Epithelial cell of alveolus of lung (primary cell): ENCODE measurements at places on chromosomes 6 and 20. TPM values are rescaled to one million over a fixed set of nuclear protein-coding genes. Genes with fewer than 3 reads are reported as not detected.

DNAH8 gene
- not detected in 2 replicates for total RNA-seq

OOEP gene
- 0.78 TPM in 1 of 2 replicates, not detected in the other for total RNA-seq

CDSN gene
- total RNA-seq: 0.13 TPM in 1 of 2 replicates, not detected in the other

KATNA1 gene
- 16.0 and 19.7 TPM in 2 replicates for total RNA-seq

SLCO4A1 gene
- total RNA-seq: not detected in 2 replicates

PCK1 gene
- 0.48 TPM in 1 of 2 replicates, not detected in the other for total RNA-seq

C6orf141 gene
- total RNA-seq: 1.6 and 3.2 TPM in 2 replicates

HRH3 gene
- total RNA-seq: not detected in 2 replicates

FOXS1 gene
- 1.7 TPM in 1 of 2 replicates, not detected in the other for total RNA-seq

GPX6 gene
- total RNA-seq: not detected in 2 replicates

ZNF165 gene
- 0.16 and 0.39 TPM in 2 replicates for total RNA-seq
